Activated gamma-delta T cell treated with Interleukin-2 at 50 U/mL for 16 hours (primary cell): ENCODE measurements at places on chromosomes 7 and 10.

DNA sequence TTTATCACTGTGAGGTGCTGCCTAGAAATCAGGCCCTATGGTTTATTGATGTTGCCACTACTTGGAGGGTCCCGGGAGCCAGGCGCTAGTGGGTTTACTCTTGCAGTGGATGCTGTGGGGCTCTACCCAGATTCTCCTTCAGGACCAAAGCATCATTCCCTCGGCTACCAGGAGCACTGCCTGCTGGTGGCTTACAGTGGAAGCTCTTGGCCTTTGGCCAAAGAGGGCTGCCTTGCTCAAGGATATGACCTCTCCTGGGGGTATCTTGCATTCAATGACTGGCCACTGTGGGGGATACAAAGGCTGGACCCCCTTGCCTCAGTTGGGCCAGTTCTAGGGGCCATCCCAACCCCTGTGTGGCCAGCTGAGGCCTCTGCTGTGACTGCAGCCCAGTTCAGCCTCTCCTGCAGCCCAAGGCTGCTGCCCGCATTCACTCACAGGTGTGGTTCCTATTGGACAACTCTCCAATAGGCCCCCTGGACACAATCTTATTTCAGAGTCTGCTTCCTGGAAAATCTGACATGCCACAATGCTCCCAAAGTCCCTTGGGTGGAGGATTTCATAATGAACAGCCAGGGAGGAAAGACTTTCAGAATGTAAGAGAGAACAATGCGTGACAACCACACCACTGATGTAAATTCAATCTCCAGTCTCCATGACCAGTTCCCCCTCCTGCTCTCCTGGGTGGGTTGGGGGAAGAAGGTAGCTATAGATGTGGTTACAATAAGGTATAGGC lies 196.3 kb downstream of the SNX10 start:
- no peak for DNase-seq

DNA sequence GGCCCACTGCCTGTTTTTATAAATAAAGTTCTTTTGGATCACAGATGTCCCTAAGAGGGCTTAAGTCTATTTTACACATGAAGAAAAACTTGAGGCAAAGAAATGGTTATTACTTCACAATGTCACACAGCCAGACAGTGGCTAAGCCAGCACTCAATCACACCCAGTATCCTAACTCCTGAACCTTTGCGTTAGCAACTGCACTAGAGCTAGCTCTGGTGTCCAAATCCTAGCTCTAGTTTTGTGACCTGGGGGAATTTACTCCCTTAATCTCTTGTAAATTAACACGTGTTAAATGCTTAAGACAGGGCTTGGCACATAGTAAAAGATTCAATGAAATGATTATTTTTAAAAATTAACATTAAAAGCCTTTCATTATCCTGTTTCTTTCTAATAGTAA lies 49.0 kb upstream of the TPK1 start:
- no peak for DNase-seq

DNA sequence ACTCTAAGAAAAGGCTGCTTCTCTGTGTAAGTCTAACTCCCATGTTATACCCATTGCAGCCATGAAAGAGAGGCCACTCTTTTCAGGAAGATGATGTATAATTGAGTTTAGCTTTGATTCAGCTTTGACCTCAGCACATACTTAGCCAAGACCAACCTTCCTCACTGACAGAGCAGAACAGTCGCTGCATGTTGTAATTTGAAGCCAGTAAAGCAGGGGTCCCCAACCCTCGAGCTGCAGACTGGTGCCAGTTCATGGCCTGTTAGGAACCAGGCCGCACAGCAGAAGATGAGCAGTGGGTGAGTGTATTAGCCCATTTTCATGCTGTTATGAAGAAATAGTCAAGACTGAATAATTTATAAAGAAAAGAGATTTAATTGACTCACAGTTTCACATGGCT lies 223.9 kb downstream of the GPR158 start:
- DNase-seq, result no peak

GRCh38 chr10:53786236-53786900 lies 1013.8 kb upstream of the MBL2 start:
- no peak for DNase-seq

- DNase-seq, result no peak
Observed at GRCh38 chr7:64747802-64748201, 46.4 kb upstream of the ZNF138 start.

GRCh38 chr7:142352543-142352942 lies 94.7 kb upstream of the PRSS58 start:
- DNase-seq, result no peak

- no peak for DNase-seq
Observed at GRCh38 chr7:40859965-40860543, 725.2 kb downstream of the SUGCT start.

GRCh38 chr7:155533827-155534690 lies 12.3 kb downstream of the CNPY1 start:
- no peak for DNase-seq

- DNase-seq, result no peak
Observed at GRCh38 chr7:73799282-73800141, 29.4 kb upstream of the CLDN3 start.

GRCh38 chr10:123139165-123139520 lies 3.4 kb downstream of the HMX3 start:
- DNase-seq, result no peak

- no peak for DNase-seq
Observed at GRCh38 chr10:43598446-43598845, 7.8 kb upstream of the ZNF485 start.

DNA sequence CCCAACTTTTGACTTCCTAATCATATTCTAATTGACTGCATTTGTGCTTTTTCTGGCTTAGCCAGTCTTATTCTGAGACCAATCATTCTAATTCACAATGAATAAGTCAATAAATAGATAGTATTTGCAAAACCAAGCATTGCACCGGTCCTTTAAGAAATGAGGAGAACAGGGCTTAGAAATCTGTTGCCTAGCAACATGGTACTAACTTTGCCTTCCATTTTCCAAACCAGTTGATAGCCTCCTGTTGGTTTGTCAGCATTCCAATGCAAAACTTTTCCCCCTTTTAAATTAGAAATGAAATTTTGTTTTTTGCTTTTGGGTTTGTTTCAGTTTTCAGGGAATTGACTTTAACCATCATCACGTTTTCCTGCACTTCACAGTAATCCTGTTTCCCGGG lies 603.5 kb upstream of the NRP1 start:
- no peak for DNase-seq

GRCh38 chr7:133550145-133550544 lies 297.3 kb downstream of the EXOC4 start:
- no peak for DNase-seq
